Foreskin keratinocyte (primary cell): ENCODE measurements at places on chromosomes 4 and X. TPM values are rescaled to one million over a fixed set of nuclear protein-coding genes. Genes with fewer than 3 reads are reported as not detected.

DNA sequence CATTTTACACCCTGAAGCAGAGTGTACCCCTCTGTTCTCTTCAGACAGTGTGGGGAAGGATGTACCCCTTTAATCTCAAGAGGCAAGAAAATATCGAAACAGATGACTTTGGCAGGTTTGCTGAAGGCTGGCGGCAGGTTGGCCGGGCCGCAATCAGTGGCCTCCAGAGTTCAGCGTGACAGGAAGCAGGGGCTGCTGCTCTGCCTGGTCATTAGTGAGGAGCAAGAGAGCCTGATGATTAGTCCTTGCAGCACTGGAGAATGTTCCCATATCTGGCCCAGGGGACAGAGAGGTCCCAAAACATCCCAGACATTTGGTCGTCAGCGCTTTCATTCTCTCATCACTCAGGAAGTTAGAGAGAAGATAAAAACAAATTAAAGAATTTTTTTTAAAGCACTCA, 352.8 kb downstream of the SPRY1 start:
- DNase-seq, result no peak

GRCh38 chr4:95142932-95143331, 385.2 kb downstream of the BMPR1B start:
- no peak for DNase-seq

NDST4 gene
- not detected in 2 replicates for total RNA-seq

RNF113A gene
- total RNA-seq, result 12.7 and 13.0 TPM in 2 replicates

DNA sequence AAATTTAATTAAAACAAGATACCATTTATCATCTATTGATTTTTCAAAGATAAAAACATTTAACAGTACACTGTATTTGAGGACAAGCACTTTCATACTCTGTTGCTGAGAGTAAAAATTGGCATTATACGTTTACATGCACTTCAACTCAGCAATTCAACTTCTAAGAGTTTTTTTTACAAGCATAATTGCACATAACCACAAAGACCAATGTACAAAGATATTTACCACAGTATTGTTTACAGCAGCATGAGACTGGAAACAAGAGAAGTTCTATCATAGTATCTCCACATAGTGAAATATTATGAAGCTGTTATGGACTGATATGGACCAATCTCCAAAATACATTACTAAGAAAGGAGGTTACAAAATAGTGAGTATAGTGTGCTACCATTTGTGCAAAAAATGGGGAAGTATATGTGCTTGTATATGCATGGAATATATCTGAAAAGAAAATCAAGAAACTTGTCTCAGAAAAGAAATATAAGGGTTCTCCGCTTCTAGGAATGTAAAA, 10.9 kb downstream of the GAB3 start:
- no peak for DNase-seq

CYBB gene
- total RNA-seq, result 0.03 TPM in 1 of 2 replicates, not detected in the other

- no peak for DNase-seq
Observed at GRCh38 chrX:120752431-120753082, 122.7 kb upstream of the C1GALT1C1 start.

STK32B gene
- total RNA-seq, result 7.7 and 8.3 TPM in 2 replicates

SHROOM4 gene
- total RNA-seq, result 0.42 and 0.48 TPM in 2 replicates

GRCh38 chrX:18946157-18946556, 37.8 kb downstream of the PHKA2 start:
- peak; percentile 29 for DNase-seq

DNA sequence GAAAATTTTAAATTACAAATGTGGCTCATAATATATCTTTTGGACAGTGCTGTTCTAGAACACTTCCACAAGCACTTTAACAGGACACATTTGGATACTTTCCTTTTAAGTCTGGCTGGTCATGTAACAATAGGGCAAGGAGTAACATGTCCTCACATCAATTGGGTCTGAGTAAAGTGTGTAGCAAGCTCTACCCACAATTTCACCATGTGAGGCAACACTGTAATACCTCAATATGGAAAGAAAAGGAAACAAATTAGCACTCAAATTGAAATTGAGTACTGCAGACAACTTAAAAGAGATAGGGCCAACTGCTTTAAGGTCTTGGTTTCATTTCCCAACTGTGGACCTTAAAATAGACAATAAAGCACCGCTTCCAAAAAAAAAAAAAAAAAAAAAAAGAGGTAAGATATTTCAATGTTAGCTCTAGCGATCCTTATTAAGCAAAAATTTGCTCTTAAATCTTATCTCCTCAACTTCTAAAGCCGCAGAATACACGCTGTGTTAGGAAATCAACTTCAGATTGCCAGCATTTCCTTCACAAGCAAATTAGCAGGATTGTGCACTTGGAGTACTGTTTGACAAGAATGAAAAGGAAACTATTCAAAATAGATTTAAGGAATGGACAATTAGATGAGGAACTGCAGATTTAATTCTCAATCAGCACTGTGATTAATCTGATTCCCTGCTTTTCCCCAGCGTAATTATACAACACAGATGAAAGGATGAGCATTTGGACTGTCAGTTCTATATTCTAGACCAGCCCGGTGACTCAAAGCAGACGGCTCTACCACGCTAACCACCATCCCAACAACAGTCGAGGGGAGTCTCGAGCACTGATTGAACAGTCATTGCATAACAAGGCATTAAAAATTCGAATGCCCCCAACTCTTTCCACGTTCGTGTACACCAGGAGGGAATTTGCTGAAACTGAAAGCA, 1.6 kb downstream of the CASK start:
- DNase-seq, result no peak

MTNR1A gene
- total RNA-seq, result not detected in 2 replicates

GRCh38 chrX:98338544-98338943, 1454.8 kb downstream of the RPA4 start:
- peak; percentile 35 for DNase-seq

- DNase-seq, result no peak
Observed at GRCh38 chr4:186024637-186025407, 44.1 kb upstream of the TLR3 start.

DNA sequence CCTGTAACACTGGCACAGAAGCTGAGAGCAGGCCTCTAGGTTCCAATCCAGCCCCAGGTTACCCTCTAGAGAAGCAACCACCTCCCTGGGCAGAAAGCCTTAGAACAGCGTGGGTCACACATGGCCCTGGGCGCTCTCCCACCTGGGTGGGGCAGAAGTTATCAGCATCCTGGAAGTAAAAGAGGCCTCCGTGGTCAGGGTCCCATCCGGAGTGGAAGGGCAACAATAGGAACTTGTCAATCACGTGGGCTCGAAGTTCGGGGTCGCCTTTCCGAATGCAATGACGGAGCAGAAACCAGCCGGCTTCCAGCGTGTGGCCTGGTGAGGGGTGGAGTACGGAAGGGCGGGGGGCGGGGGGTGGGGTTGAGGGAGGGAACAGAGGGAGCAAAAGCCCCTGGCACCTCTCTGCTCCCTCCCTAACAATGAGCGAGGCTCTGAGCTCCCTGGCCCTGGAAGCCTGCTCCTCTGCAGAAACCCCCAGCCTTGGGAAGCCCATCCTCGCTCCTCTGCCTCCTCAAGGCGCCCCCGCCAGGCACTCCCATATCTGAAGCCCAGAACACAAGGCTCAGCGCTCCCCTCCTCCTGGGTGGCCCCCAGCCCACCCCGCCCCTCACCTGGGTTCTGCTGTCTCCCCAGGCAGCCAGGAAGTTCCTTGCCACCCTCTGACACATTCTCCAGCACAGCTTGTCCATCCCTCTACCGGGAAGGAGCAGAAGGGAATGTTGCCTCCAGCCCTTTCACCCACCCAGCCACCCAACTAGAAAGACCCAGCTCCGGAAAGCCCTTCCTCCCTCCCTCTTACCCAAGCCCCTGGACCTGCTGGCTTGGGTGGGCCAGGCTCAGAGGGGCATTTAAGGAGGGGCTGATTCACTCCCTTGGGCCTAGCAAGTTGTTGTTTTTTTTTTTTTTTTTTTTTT, 2.8 kb downstream of the RENBP start:
- DNase-seq, result no peak

DUX4 gene
- not detected in 2 replicates for total RNA-seq
